ENCODE measurements at places on chromosomes 7 and 10.

GRCh38 chr7:7563813-7564212 lies 2.9 kb upstream of the MIOS start:
- no peak for DNase-seq

- no peak for DNase-seq
Observed at GRCh38 chr10:70984986-70985722, 96.8 kb upstream of the PCBD1 start.

- DNase-seq, result peak; percentile 60
Observed at GRCh38 chr10:127196282-127197153, at the start of gene INSYN2A. INSYN2A (minus strand) TSS chr10:127196591; CDS start chr10:127176395, 20,196 bp downstream.

DNA sequence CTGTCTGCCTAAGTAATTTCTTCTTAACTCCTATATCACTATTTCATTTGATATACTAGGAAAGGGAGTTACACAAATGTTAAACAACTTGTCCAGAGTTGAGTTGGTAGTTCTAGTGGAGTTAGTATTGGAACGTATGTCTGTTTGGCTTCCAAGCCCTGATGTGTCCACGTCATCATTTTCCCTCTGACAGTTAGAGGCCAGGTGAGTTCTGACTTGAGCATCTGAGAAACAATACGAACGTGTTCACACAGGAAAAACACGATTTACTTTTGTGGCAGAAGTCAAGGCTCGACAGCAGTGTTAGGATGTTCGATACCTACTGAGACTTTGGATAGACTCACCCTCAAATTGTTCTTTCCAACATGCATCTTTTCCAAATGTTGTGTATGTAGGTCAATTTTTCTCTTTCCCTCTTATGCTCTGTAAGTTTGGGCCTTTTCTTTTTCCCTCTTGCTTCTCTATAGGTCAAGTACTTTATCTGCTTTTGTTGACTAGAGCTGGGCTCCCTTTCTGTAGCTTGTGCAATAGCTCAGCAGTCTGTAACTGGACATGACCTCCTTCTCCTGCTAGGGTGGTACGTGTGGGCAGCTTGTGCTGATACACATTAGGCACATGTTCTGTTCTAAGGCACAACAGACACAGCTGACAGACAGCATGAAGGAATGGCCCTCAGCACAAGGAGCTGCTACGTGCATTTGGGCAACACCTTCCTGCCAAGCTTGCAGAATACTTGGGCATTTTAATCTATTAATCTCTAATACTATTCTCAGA lies 222.9 kb downstream of the PTEN start:
- DNase-seq, result no peak

DNA sequence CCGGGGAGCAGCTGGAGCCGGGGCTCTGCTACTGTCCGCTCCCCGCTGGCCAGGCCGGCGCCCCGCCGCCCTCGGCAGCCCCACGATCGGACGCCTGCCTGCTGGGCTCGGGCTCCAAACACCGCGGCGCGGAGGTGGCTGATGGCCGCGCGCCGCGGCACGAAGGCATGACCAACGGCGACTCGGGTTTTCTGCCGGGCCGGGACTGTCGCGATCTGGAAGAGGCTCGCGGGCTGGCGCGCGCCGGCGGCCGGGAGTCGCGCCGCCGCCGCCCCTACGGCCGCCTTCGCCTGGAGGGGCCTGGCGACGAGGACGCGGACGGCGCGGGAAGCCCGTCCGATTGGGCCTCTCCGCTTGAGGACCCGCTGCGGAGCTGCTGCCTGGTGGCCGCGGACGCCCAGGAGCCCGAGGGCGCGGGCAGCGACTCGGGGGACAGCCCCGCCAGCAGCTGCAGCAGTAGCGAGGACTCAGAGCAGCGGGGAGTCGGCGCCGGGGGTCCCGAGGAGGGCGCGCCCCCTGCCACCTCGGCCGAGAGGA lies 570 bp downstream of the TBC1D12 start:
- no peak for DNase-seq

DNA sequence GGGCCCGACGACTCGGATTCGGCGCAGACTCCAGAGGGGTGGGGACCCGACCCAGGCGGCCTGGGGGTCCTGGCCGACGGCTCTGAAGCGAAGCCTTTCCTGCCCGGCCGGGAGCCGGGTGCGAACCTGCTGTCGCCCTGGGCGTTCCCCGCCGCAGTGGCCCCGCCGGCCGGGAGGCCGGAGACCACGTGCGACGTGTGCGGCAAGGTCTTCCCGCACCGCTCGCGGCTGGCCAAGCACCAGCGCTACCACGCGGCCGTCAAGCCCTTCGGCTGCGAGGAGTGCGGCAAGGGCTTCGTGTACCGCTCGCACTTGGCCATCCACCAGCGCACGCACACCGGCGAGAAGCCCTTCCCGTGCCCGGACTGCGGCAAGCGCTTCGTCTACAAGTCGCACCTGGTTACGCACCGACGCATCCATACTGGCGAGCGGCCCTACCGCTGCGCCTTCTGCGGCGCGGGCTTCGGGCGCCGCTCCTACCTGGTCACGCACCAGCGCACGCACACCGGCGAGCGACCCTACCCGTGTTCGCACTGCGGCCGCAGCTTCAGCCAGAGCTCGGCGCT lies 15.4 kb downstream of the ZNF316 start:
- DNase-seq, result no peak

DNA sequence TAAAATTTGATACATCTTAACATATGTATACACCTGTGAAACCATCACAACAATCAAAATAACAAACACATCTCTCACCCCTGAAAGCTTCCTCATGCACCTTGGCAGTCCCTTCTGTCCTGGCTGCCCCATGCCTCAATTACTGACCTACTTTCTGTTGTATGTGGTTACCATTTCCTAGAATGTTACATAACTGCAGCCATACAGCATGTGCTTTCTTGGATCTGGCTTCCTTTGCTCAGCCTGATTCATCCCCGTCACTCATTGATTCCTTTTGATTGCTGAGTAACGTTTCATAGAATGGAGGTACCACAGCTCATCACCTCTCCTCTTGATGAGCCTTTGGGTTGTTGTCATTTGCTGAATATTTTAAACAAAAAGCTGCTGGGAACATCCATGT lies 165.3 kb downstream of the CELF2 start:
- DNase-seq, result no peak
